ENCODE measurements at places on chromosomes 16 and 17.

DNA sequence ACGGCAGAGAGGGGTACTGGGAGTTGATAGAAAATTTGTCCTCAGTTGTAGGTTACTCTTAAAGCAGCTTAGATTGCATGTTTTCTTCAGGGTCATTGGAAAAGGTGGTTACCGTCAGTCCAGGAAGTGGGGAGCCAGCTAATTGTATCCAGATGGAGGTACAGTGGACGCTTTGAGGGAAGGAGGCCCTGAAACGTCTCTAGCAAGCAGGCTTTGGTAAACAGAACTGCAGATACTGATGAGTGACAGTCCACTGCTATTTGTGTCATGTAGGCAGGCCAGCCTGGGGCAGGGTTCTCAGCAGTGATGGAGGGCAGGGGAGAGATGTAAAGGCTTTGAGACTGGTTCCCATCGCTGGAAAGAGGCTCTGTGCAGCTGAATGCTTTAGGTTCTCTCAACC, 30.2 kb upstream of the ST6GALNAC1 start:
- DNase-seq: no peak

- DNase-seq: no peak
Observed at GRCh38 chr16:51151435-51151960, 428 bp upstream of the SALL1 start.

DNA sequence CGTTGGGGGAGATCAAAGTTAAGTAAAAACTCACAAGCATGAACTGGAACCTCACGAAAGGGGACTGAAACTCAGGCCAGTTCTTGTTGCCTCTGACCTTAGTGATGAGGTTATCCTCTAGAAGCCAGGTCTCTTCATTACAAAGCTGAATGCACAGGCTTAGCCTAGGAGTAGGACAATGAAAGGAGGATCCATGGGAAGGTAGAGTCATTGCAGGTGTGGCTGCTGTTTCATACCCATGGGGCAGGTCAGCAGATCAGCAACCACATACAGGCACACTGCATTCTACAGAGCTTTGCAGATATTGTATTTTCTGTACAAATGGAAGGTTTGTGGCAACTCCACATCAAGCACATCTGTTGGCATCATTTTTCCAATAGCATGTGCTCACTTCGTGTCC, 341.3 kb upstream of the SOX9 start:
- no peak for DNase-seq

GRCh38 chr16:85761861-85762260, 11.0 kb upstream of the C16orf74 start:
- DNase-seq: no peak

DNA sequence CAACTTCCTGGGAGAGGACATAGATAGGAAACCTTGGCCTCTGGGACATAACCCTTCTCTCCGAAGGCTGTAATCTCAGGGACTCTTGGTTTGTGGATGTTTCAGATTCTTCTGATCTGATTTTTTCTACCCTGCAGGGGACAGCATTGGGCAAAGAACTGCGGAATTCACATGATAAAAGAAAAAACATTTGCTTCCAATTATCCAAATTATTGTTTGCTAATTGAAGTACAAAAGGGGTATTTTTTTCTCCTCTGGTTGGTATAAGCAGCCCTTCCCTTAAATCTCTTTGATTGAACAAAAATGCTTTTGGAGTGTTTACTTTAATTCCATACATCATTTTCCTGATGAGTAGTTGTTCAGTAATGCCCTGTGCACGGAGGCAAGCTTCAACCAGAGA, 251.7 kb upstream of the IRX3 start:
- DNase-seq: no peak

Measured in esophagus squamous epithelium (tissue), 5 donors.